EH (cell line): ENCODE measurements at places on chromosomes 5 and 9.

- DNase-seq = peak; percentile 4
Measured at GRCh38 chr5:77180167-77181081, 30.1 kb upstream of the PDE8B start.

- DNase-seq = no peak
Measured at GRCh38 chr9:75235632-75236031, 147.3 kb downstream of the OSTF1 start.

DNA sequence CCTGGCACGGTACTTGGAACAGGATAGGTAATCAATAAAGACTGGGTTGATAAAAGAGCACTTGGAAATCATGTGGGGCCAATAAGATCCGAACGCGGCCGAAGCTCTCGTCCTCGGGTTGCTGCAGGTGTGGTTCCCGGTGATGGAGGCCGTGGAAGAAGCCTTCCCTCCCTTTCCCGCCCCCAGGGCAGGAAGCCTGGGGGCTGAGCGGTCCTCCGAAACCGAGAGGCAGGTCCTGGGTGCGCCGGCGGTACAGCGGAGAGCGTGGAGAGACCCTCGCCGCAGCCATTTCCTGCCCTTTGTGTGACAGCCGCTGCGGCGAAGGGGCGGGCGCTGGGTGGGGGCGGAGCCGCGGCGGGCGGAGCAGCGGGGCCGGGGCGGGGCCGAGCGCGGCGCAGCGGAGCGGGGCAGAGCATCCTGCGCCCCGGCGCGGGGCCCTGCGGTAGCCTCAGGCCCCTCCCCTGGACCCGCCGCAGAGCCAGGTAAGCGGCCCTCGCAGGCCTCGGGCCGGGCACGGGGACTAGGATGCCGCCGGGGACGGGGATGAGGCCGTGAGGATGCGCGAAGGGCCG lies at the start of gene CYFIP2:
Gene CYFIP2, plus strand, starts transcription at position 410 of the 572 bp plus-strand sequence. CDS start 19,239 bp downstream, outside the sequence.
- DNase-seq = peak; percentile 54

DNA sequence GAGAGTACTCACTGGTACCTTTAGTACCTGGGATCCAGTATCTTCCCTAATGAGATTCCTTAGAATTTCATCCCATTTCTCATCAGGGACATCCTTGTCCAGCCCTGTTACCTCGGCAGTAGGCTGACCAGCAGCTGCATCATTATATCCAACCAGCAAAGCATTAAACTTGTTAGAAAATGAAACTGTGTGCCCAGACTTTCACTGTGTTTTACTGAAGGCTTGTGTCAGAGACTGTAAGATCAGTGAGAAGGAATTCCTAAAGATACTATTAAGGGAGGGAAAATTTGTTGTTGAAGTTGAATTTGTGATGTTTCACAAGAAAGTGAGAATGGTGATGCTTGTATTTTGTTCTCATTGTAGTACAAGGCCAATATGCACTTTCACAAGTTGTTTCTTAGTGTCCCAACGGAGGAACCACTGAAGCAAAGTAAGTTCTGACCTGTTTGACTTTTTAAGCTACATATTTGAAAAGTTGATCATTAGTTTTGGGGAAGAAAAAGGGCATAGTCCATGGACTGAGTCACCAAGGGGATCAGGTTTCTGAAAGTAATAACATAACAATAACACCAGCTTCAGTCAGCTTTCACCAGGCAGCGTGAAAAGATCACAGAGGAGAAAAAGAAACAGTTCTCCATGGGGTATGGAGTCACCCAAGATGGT lies 48.8 kb downstream of the GRAMD2B start:
- peak; percentile 90 for DNase-seq

- DNase-seq = no peak
Measured at GRCh38 chr5:127567026-127567768, 49.8 kb downstream of the PRRC1 start.

GRCh38 chr5:102865171-102865509 lies 110.0 kb downstream of the PAM start:
- DNase-seq = peak; percentile 64

- DNase-seq = no peak
Measured at GRCh38 chr5:112329419-112330090, 89.5 kb downstream of the EPB41L4A start.

DNA sequence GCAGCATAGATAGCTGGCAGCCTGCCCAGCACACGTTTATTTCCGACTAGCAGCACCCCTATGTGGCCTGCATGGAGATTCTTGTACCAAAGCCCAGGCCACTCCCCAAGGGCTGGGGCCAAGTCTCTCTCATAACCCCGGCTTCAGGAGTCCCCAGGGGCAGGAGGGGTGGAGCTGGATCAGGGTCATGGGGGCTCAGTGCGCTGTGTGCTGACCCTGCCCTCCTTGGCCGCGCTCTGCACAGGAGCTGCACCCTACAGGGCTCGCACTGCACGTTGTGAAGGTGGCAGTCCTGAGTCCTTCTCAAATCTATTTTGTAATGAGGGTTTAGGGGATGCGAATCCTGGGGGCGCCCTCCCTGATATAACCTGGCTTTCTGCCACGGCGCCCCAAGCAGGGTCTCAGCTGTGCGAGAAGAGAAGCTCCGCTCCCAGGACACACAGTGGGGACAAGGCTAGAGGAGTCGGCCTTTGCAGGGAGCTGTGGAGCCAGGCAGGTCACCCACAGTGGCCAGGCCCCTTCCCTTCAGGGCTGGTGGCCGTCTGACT lies 28.6 kb downstream of the NKD2 start:
- no peak for DNase-seq

DNA sequence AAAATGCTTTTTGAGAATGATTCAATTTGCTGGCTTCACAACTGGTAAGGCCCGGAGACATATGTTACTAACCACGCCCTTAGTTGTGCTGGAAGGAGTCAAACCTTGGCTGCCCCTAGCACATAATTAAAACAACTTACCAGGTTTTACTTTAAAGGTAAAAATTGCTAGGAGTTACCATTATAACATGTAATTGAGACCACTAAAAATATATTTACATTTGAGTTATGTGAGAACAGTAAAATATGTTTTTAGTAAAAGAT lies 435.6 kb upstream of the CDH9 start:
- DNase-seq = peak; percentile 1

DNA sequence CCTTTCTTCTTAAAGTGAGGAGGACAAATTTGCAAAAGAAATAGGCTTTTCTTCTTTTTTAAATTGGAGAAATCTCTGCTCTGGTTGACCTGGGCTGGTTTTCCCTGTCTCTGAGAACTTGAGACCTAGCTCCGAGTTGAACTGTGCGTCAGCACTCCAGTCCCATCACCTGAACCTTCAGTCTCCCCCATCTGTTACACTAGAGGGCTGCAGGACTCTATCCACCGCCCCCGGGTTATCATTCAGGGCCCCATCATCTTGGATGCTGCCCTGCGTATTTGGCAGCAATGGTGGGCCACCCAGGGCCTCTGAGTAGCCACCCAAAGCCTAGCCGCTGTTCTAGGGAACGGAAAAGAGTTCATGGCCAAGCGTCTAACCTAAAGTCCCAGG lies 2.5 kb downstream of the FOXE1 start:
- no peak for DNase-seq

- DNase-seq = no peak
Measured at GRCh38 chr9:65411336-65411735, 126.3 kb upstream of the FOXD4L5 start.

GRCh38 chr9:113932906-113933584 lies 56.9 kb downstream of the ZNF618 start:
- no peak for DNase-seq

DNA sequence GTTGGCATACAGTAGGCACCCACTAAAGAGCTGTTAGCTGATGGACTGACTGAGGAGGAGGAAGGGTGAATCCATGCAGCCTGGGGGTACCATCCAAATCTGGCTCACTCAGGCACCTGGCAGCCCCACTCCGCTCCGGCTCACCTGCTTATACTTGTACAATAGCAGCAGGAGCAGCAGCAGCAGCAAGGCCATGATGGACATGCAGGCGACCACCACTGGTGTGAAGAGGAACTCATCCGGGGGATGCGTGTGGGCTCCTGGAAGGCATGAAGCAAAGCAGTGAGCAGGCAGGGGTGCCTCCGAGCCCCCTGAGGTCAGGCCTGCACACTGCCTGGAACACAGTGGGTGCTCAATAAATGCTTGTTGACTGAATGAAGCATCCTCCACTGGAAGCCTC lies 18.3 kb downstream of the CSF1R start:
- DNase-seq = no peak

DNA sequence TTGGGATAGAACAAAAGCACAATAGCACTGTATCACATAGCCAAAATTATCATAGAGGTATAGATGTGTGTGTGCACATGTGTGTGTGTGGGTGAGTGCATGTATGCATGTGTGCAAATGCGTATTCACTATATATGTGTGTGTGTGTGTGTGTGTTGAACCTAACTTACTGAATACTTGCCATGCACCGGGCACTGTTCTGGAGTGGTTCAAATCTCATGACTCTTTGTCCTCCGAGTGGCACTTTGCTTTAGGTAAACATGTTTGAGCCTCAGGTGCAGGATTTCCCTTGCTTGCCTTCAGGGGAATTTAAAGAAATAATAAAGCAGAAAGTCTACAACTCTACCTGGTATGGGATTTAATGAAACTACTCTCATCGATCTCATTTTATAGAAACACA lies 183.5 kb upstream of the GDNF start:
- DNase-seq = no peak

DNA sequence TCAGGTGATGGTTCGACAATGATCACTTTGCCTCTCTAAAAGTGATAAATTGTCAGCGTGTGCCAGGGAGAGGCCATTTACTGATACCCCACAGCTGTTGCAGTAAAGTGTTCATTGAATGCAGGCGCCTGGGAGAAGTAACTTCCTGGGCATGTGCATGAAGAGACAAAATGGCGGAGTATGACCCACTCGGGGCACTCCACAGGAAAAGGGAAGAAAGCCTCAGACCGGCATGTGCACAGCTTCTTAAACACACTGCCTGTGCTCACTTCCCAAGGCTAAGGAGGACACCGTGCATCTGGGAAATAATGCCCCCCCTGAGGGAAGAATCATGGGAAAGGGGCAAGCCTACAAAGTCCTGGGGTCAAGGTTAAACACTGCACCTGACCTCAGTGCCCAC lies 329.5 kb downstream of the ICE1 start:
- no peak for DNase-seq

GRCh38 chr9:36093384-36093783 lies 43.1 kb upstream of the GLIPR2 start:
- DNase-seq = no peak

DNA sequence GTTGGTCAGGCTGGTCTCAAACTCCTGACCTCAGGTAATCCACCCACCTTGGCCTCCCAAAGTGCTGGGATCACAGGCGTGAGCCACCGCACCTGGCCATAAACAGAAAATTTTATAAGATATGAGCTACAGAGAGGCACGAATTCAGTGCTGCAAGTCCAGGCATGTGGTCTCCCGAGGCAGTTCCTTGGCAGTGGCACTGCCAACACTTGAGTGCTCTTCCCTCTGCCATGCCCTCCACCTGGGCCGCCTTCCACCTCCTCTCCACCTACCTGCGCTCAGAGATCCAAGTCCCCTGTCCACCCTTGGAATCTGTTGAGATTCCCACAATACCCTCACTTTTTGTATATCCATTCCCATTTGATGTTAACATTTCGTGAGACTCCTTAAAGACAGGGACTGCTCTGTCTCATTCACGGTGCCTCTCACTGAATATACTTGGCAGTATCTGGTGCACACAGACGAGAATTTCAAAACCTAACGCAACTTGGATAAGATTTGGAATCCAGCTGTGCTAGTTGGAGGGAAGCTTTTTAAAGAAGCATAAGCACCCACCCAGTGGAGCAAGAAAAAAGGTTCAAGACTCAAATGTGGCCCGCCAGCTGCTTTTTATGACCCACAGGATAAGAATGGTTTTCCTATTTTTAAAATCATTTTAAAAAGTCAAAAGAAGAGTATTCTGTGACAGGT lies 68.3 kb downstream of the DCP2 start:
- no peak for DNase-seq

DNA sequence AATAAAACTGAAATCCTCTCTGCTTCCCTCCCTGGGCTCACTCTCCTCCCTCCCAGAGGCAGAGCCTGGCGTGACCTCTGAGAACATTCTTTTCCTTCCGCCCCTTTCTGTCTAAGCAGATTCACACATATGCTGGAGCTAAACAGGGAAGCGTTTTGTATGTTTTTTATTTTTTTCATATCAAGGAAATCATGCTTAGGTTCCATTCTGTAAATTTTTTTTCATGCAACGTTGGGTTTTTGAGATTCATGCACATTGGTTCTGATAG lies 20.2 kb upstream of the BARHL1 start:
- DNase-seq = no peak

GRCh38 chr5:176902911-176903664 lies 3.9 kb upstream of the HK3 start:
- no peak for DNase-seq

DNA sequence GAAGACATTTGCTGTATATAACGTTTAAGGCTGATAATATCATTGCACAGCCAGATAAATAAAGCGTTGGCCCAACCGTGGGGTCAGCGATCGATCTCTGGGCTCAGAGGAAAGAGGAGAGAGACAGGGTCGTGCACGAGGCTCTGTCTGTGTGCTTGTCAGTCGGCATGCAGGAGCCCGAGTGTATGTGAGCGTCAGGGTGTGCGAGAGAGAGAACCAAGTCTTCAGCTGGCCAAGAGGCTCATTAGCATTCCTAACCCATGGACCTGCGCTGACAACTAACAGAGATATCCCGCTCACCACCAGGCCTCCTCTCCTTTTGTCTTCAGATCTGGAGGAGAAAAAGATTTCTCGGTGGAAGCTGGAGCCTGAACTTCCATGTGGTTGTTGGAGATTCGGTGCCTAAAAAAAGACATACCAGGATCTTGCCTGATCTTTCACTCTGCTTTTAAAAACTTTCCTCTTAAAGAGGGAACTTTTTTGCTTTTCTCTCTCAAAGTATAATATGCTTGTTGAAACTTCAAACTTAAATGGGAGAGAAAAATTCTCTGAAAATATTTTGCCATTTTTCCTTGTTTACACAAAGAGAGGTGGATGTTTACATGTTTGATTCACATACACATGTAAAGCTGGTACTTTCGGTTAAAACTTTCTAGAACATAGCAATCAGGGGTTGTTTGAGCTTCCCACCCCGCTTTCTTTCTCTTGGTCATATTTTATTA lies 16.5 kb downstream of the NR2F1 start:
- no peak for DNase-seq

GRCh38 chr9:18759827-18760226 lies 273.2 kb downstream of the SAXO1 start:
- no peak for DNase-seq

DNA sequence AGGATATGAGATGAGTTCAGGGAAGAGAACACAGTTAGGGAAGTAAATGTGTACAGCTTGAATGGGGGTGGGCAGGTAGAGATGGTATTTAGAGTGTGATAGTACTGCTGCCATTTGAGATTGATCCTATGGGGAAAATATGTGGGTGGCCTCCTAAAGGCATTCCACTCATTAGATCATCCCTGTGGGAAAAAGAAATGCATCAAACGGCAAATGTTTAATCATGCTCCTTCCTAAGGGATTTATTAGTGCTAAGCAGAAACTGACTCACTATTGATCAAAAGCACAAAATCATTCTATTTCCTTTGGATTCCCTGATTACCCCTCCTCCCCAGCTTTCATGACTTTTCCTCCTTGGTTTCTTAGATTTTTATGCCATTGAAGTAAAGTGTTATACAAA lies 36.4 kb upstream of the SMC5 start:
- DNase-seq = peak; percentile 48
